Hematopoietic multipotent progenitor cell treated with erythropoietin and hydrocortisone succinate and interleukin-3 and kit ligand, for 17 days (in vitro differentiated cells): ENCODE measurements at places on chromosomes 3 and 15.

- no peak for DNase-seq
These were observed 316.2 kb downstream of the PTPRG start for GRCh38 chr3:61877359-61878138.

DNA sequence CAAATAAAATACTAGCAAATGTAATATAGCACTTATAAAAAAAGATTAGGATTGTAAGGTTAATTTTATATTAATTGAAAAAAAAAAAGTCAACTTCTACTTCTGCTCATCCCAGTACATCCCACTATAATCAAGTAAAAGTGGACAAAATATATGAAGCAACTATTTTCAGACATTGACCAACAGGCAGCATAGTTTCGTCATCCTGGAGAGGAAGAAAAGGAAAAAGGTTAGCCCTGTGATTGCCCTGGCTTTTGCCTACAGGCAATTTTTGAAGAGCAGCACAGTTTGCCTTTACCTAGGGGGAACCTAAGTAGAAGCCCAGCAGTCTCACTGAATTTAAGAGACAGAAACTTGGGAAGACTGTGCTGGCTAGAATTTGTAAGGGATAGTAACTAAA, 52.2 kb upstream of the ACTC1 start:
- no peak for DNase-seq

DNA sequence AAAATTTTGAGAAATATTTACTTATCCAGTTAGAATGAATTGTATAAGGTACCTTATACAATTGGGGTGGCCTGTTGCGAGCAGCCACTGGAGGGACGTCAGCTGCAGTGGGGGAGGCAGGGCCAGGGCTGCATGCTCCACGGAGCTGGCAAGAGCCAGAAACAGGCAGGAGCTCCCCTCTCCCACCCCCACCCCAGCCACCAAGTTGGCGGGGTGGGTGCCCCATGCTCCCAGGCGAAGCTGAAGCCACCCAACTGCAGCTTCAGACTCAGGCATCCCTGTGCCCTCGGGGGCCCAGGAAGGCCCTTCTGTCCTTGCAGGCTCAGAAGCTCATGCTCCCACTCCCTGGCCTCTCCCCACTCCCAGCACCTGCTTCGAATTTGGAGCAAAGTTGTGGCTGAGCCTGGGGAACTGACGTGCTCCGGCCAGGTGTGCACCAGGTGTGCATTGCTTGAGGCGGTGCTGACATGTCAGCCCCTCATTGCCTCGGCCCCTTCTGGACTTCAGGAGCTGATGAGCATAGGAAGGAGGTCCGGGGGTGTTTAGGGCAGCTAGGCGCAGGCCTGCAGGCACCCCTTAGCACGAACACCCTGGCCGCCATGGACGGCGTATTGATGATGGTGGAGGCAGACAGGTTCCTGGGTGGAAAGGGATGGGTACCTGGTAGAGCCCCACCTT, 743.8 kb upstream of the GBE1 start:
- DNase-seq = no peak

- no peak for DNase-seq
These were observed 92.0 kb downstream of the PDE8A start for GRCh38 chr15:85073556-85074194.

DNA sequence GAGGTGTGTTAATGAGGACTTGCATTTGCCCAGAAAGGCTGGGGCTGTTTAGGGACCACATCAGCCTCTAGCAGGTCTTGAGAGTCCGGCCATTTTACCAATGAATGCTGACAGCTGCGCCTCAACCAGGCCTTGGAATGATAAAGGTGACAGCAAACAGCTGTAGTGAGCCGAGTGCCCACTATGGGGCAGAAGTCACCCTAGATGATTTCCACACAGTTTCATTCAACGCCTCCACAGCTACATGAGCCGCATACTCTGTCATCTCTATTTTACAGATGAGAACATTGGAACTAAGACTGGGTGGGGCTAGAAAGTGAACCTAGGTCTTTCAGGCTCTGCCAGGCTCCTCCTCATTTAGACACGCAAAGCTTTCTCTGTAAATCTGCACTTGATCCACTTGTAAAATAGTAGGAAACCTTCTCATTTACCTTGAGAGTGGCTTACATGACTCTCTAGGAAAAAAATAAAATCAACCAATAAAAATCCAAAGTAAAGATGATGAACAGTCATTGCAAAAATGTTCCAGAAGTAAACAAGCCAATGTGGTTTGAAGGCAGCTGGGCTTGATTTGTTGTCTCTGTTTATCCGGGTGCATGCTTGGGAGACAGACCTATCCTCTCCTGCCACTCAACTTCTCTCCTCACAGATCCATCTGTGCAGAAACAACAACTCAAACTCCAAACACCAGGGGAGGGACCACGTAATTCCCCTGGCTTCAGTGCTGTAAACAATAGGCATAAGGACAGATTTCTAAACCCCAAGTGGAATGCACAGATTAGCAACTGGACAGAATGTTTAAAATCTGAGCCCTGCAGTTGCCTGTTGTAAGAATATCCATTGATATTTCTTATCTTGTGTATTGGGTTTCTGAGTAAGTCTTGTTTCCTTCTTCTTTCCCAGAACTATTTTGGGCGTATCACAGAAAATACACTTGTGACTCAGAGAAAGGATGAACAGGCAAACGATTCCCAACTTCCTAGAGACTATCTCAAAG, 31.5 kb upstream of the LDHAL6B start:
- no peak for DNase-seq

- no peak for DNase-seq
These were observed 90.2 kb upstream of the KLF13 start for GRCh38 chr15:31236184-31237042.

DNA sequence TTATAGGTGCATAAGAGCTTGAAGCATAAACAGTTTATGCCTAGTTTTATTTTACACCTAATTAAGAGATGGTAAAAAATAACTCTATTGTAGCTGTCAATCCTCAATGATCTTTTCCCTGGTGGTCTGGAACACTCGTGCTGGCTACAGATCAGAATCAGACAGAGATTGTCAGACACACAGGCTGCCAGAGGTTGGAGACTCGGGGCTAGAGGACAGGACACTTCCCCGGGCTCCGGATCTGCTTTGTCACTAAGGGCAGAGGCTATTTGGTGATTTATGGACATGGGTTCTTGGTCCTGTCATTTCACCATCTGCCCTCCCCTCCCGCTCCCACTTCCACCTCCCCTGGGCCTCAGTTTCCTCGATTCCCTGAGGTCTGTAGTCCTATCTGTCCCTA, 16.5 kb upstream of the FAM174B start:
- DNase-seq = no peak

- no peak for DNase-seq
These were observed 2.4 kb downstream of the CYP11A1 start for GRCh38 chr15:74364936-74365597.

- DNase-seq = no peak
These were observed 635 bp downstream of the TUBGCP5 start for GRCh38 chr15:23038726-23039142.

DNA sequence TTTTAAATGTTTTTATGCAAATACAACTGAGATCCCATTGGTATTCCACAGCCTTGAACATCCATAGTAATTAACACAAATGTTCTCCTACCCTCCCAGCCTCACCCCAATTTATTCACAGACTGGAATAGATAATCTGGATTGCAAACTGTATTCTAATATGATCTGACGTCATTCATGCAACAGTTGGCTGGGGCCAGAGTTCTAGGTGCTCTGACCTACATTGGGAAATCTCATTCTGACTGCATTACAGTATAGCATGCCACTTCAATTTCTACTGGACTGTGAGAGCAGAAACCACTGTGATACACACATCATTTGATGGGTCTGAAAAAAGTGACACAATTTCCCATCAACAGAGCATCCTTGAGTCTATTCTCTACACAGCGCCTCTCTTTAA, 403.1 kb downstream of the MAGI1 start:
- DNase-seq = no peak

- no peak for DNase-seq
These were observed 14.7 kb downstream of the CCNB2 start for GRCh38 chr15:59119625-59120024.

GRCh38 chr3:33957176-33957575, 158.7 kb downstream of the PDCD6IP start:
- no peak for DNase-seq

DNA sequence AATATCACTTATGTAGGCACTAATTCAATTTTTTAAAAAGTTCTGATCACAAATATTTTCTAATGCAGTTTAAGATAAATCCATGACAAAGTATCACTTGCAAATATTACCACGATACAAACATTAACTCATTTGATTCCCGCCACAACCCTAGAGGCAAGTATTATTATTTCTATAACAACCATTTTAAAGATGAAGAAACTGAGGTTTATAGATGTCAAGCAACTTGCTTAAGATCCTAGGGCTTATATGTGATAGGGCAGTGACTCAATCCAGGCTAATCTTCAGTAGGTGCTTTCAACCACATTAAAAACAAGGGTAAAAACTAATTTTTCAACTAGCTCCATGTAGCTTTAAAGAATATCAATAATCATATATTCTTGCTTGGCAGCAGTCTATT, 1.7 kb downstream of the DYNC1LI1 start:
- no peak for DNase-seq

GRCh38 chr15:96122077-96123027, 208.1 kb upstream of the NR2F2 start:
- DNase-seq = no peak

GRCh38 chr3:193731656-193732055, 138.6 kb downstream of the OPA1 start:
- DNase-seq = no peak

DNA sequence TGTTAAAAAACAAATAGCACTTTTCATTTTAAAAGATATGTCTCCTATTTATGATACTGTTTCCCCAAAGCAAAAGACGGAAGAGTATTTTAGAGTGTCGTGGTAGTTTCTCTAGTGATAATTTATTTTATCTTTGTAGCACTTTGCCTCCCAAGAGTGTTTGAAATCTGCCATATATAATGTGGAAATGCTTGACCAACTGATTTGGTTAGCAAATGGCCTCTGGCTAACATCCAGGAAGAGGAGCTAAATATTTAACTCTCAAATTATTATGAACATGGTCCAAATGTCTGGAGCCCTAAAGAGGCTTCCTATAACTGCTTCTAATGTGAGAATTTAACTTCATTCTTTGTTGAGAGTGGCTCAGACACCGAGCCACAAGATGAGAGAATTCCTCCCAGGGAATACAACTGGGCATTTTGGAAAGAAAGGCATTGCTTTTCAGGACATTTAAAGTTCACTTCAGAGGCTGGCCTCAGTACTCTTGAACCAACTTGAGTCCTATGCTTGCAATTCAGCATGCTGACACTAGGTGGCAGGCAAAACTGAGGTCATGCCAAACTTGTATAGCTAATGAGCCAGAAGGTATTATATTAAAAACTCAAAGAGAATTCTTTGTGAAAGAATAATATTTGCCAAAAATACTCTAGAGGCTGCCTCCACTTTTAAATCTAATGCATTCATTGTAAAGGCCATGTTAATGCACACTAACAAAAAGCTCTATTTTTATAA, 104.5 kb downstream of the RARB start:
- DNase-seq = peak; percentile 46

DNA sequence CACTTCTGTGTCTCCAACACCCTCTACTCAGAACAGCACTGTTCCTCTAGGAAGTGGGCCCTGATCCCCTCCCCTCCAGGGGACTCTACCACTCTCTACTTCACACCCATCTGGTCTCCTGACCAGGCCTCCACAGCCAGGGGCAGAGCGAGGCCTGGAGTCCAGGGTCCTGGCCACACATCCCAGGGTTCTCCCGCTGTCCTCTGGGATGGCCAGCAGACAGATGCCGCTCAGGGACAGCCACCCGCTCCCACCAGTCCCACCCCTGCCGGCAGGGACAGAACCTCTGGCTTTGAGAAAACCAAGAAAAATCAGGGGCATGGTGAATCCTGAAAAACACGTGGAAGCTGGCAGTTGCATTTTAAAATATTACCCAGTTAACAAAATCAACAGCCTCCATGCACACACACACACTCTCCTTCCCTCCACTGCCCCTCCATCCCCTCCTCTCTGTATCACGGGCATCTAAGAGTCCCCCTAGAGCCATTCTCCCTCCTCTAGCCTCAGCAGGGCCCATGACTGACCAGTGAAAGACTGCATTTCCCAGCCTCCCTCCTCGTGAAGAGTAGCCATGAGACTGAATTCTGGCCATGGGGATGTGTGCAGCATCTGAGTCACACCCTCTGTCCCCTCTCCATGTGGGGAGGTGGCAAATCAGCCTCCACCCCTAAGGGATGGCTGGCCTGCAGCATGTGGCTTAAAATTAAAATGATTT, 32.1 kb upstream of the IQSEC1 start:
- no peak for DNase-seq

- DNase-seq = no peak
These were observed 52.9 kb upstream of the TBC1D23 start for GRCh38 chr3:100207886-100208285.

- DNase-seq = no peak
These were observed 91.1 kb downstream of the TBL1XR1 start for GRCh38 chr3:177106184-177106583.

- DNase-seq = no peak
These were observed 107.6 kb upstream of the FXR1 start for GRCh38 chr3:180804916-180805315.

DNA sequence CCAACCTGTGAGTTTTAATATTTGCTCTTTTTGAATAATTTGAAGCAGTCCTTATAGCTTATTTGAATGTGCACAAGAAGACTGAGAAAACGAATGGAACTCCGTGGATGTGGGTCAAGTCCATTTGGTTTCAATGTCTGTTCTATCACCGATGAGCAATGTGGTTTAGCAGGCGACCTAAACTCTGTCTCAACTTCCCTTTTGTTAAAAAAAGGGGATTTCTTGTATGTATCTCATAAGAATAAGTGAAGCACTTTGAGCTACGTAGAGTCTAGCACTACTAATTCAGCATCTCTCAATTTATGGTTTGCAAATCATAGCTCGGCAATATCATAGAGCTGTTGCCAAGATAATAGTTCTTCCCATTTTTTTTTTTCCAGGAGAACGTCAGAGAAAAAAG, 4.6 kb upstream of the SKIL start:
- no peak for DNase-seq

- DNase-seq = no peak
These were observed 20.6 kb downstream of the FOXP1 start for GRCh38 chr3:71562938-71563337.

DNA sequence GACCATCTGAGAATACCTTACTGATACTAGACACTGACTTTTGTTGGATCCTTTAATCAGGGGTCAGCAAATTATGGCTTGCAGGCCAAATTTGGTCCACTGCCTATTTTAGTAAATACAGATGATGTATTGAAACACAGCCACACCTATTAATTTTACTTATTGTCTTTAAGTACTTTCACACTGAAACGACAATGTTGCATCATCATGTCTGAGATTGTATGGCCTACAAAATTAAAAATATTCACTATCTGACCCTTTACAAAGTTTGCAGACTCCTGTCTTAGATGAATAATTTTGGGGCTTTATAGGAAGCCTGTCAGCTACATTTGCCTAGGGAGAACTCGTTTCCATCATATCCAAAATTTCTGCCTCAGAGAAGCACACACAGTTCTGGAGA, 503.2 kb upstream of the TGFBR2 start:
- no peak for DNase-seq
